Breast epithelium (tissue), 4 donors: ENCODE measurements at places on chromosomes 5 and 9. TPM values are rescaled to one million over a fixed set of nuclear protein-coding genes. Genes with fewer than 3 reads are reported as not detected.
A peak's percentile ranks its signal among the peaks of the same experiment; 100 is the strongest.

Gene SLC2A6
- total RNA-seq, result 1.8 TPM

- no peak for DNase-seq
Measured at GRCh38 chr5:180593446-180594206, 2.3 kb upstream of the SCGB3A1 start.

- no peak for DNase-seq
Measured at GRCh38 chr9:27470291-27470856, 53.7 kb upstream of the IFNK start.

DNA sequence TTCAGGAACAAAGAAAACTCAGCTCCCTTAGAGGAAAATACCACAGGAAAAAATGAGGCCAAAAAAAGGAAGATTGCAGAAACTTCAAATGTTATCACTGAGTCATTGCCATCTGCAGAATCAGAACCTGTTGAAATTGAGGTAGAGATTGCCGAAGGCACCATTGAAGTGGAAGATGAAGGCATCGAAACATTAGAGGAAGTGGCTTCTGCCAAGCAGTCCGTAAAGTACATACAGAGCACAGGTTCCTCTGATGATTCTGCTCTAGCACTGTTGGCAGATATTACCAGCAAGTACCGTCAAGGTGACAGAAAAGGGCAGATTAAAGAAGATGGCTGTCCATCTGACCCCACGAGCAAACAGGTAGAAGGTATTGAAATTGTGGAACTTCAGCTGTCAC is 30.8 kb upstream of the NIM1K start:
- no peak for DNase-seq

- DNase-seq, result no peak
Measured at GRCh38 chr9:5516453-5517220, 6.3 kb downstream of the PDCD1LG2 start.

GRCh38 chr5:150542933-150543445 is 35.1 kb downstream of the NDST1 start:
- no peak for DNase-seq

DNA sequence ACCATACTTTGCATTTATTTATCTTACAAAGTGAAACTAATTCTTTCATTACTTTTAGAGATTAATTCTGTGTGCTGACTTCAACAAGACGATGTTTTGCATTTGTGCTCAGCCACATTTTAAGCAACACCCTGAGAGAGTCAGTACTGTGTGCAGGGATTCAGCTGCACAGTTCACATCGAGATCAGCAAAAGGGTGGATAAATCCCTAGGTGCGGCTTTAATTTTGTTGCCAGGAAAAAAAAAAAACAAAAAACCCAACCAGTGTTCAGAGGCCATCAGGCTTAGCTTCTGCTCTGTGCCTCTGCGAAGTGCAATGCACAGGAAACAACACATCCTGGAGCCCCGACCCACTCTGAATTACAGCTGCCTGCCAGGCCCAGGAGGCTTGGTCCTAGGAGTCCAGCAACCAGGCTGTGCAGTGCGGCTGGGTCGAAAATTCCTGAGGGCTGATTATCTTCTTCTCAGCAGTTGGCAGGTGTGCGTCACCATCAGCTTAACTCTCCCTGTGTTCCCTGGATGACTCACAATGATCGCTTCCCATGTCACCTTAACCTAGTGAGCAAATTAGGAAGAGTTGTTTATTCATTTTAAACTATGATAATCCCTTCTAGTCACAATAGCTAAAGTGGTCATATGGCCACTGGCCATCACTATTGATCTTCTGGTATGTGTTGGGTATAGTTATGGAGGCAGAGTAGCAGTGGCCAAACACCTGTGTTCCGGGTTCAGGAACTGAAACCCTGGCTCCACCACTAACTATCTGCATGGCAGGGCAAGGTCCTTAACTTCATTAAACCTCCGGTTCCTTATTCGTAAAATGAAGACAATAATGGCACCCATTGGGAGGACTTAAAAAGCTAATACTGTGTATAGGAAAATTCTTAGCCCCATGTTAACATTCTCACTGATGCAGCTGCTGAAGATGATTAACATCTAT is 31.2 kb upstream of the NDUFB6 start:
- no peak for DNase-seq

DNA sequence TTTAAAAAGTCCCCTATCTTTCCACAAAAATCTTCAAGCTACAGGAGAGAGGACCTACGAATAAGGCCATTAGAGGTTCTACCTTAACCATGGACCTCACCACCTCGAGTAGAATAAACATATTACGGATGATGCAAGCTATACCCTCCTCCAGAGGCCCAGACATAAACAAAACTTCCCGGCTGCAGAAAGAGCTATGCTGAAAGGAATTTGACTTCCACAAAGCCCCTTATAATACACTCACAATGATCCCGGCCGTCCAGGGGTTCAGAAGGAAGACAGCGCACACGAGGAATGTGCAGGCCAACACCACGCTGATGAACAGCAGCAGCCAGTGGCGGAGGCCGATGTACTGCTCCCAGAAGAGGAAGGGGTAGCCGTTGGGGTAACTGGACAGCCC is 59.0 kb downstream of the PTCH1 start:
- DNase-seq, result no peak

GRCh38 chr9:13568841-13569601 is 289.5 kb upstream of the MPDZ start:
- no peak for DNase-seq

- no peak for DNase-seq
Measured at GRCh38 chr9:37801287-37801850, 772 bp downstream of the DCAF10 start.

Gene PFN3
- total RNA-seq, result not detected

- no peak for DNase-seq
Measured at GRCh38 chr9:116223926-116224325, 70.3 kb downstream of the PAPPA start.

Gene DND1
- 0.88 TPM for total RNA-seq

Gene FOXD4
- 0.33 TPM for total RNA-seq

DNA sequence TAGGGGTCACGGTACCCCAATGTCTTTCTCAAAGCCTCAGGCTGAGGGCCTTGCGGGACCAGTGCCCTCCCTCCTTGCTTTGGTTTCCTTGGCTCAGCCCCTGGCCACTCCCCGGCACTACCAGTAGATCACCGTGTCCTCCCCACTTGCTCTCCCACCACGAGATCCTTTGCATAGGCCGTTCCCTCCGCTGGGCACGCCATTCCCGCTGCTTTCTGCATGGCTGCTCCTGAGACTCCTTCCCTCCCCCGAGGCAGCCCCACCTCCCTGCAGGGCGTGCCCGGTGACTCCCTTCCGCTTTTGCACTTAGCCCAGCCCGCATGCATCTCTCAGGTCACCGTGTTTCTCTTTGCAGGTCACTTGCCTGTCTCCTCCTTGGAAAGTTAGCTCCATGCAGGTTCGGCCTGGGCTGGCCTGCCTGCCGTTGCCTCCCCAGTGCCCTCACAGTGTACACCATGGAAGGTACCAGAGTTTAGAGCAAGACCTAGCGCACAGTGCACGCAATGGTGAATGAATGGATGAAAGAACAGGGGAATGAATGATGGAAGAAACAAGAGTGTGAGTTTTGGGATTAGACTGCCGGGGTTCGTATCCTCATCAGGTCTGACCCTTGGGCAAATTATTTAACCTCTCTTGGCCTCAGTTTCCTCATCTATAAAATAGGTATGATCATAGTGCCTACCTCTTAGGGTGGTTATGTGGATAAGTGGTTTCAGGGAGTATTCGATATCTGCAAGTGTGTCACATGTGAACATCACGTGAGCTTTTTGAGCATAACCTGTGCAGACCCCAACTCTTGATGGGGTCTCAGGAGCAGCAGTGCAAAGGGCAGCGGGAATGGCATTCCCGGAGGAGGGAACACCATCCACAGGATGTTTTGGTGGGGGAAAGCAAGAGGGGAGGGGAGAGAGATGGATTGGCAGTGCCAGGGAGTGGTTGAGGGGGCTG is 214.3 kb downstream of the C9orf50 start:
- peak; percentile 76 for DNase-seq

Gene LCN1
- not detected for total RNA-seq

- no peak for DNase-seq
Measured at GRCh38 chr9:29160763-29161353, 1587.6 kb upstream of the C9orf72 start.

Gene PCDHGB2
- 7.8 TPM for total RNA-seq

- DNase-seq, result no peak
Measured at GRCh38 chr5:149747833-149748366, 17.8 kb downstream of the PPARGC1B start.

DNA sequence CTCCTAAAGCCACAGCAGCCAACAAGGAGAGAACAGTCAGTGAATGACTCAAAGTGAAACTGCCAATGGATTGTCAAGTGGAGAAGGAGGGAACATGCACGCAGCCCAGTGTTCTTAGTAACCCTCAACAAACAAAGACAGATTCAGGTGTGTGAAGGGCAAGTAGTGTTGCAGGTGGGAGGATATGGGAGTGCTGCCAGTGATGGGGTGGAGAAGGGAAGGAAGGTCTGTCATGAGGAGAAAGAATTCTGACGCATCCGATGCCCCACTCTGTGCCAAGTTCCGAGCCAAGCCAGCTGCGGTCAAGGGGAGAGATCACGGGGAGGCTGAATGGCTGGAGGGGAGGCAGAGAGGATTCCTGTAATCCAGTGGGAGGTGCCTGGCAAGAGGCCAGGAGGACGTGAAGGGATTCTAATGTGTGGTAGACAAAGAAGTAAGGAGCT is 56.5 kb downstream of the CAST start:
- DNase-seq, result peak; percentile 79

GRCh38 chr5:132475497-132475882 is 15.1 kb downstream of the IRF1 start:
- DNase-seq, result no peak

GRCh38 chr9:127177231-127177630 is 54.8 kb upstream of the ANGPTL2 start:
- DNase-seq, result peak; percentile 17

DNA sequence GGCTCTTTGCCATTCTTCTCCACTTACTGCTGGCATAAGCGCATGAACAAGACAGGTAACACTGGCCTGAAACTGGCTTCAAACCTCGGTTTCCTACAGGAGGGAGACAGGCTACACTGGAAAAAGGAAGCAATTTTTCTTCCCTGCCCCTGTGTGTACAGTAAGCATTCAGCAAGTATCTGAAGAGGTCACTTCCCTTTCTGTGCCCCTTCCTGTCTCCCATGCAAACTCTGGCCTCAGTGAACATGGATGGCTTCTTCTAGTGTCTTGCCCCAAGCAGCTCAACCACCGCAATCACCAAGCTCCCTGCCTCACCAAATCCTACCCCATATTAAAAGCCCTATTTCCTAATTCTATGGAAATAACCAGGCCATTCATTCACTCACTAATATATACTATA is 42.4 kb downstream of the SERINC5 start:
- no peak for DNase-seq

Gene KCNN2
- total RNA-seq, result 0.16 TPM

- DNase-seq, result no peak
Measured at GRCh38 chr5:169412831-169413230, 111.9 kb upstream of the SLIT3 start.

Gene ABL1
- 67.4 TPM for total RNA-seq

- no peak for DNase-seq
Measured at GRCh38 chr5:8185852-8186251, 316.9 kb downstream of the MTRR start.

DNA sequence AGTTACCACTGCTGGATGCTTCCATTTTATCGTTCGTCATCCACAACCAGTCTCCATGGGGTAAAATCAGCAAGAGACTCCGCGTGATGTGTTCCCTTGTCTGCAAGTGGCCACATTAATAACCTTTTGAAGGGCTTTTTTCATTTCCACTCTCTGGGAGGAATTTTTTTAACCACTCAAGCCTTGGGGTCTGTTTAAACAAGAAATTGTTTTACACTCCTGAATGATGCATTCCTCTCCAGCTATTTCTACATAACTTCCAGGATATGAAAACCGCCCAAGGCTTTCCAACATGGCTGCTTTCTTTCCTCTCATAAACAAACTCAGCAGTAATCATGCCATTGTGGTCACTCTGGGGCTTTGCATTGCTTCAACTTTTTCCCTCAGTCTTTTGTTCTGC is 217.2 kb upstream of the DAPK1 start:
- DNase-seq, result no peak
